Effector memory CD4-positive, alpha-beta T cell (primary cell): ENCODE measurements at places on chromosomes 5 and 9.

DNA sequence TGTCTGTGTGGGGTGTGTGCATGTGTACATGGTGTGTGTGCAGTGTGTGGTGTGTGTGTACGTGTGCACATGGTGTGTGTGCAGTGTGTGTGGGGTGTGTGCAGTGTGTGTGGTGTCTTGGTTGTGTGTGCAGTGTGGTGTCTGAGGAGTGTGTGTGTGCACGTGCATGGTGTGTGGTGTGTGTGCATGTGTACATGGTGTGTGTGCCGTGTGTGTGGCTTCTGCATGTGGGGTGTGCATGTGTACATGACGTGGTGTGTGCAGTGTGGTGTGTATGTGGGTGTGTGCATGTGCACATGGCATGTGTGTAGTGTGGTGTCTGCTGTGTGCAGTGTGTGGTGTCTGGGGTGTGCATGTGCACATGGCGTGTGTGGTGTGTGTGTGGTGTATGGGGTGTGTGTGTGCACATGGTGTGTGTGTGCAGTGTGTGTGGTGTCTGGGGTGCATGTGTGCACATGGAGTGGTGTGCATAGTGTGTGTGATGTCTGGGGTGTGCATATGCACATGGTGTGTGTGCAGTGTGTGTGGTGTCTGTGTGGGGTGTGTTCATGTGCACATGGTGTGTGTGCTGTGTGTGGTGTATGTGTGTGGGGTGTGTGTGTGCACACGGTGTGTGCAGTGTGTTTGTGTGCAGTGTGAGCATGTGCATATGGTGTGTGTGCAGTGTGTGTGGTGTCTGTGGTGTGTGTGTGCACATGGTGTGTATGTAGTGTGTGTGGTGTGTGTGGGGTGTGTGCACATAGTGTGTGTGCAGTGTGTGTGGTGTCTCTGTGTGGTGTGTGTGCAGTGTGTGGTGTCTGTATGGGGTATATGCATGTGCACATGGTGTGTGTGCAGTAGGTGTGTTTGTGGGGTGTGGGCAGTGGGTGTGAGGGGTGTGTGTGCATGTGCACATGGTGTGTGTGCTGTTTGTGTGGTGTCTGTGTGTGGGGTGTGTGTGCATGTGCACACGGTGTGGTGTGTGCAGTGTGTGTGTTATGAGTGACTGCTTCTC, 40.6 kb upstream of the ZNG1F start:
- no peaks in the 10 kb centered on the region for H3K36me3 ChIP-seq
- H3K27me3 ChIP-seq, result no peaks in the 10 kb centered on the region
- DNase-seq, result no peak

DNA sequence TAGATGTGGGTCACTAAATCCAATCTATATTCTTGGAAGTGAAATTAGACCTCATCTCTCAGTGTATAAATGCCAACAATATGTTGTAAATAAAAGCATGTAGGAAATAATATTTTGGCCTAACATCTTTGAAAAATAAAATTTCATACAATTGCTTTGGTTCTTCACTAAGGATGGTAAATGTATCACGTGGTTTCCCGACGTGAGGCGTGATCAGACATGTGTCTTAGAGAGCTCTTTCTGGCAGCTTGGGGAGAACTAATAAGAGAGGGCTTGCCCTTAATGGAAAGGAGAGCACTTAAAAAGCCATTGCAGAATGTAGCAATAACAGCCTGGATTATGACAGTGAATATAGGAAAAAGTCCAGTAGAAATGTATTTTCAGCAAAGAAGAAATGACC, 602.6 kb downstream of the CDH12 start:
- no peak for DNase-seq
- no peaks in the 10 kb centered on the region for H3K4me1 ChIP-seq
- H3K27ac ChIP-seq, result no peak overlapping the region
- H3K36me3 ChIP-seq, result no peaks in the 10 kb centered on the region
- no peak overlapping the region for H3K4me3 ChIP-seq
- no peaks in the 10 kb centered on the region for H3K27me3 ChIP-seq

DNA sequence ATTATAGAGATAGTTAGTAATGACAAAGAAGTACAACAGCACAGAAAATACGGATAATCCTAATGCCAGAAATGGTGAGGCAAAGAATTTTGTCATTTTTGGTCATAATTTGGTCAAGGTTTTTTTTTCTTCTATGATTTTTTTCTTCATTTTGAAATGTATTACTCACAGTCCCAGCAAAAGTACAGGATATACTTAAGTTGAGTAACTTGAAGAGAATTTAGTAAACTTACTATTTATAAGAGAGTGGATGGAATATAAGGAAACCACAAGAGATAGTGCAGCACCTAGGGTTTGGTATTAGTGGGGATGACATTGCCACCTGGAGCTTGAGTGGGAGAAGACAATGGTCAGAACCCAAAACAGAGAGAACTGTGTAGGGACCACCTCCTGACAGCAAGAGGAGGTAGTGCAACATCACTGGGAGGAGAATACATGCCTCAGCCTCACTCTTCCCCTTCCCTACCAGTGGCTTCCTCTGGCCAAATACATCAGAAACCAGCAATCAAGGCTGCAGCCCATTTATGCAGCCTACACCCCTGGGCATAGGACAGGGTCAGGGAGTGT, 434.5 kb upstream of the TRPC7 start:
- no peaks in the 10 kb centered on the region for H3K36me3 ChIP-seq
- H3K27ac ChIP-seq, result no peak overlapping the region
- no peaks in the 10 kb centered on the region for H3K4me1 ChIP-seq
- no peak for DNase-seq

- peaks cover 36% of the 10 kb centered on the region for H3K36me3 ChIP-seq
- no peak overlapping the region for H3K4me3 ChIP-seq
- no peaks in the 10 kb centered on the region for H3K27me3 ChIP-seq
- no peaks in the 10 kb centered on the region for H3K4me1 ChIP-seq
These were observed 29.5 kb downstream of the MTAP start for GRCh38 chr9:21831841-21832509.

DNA sequence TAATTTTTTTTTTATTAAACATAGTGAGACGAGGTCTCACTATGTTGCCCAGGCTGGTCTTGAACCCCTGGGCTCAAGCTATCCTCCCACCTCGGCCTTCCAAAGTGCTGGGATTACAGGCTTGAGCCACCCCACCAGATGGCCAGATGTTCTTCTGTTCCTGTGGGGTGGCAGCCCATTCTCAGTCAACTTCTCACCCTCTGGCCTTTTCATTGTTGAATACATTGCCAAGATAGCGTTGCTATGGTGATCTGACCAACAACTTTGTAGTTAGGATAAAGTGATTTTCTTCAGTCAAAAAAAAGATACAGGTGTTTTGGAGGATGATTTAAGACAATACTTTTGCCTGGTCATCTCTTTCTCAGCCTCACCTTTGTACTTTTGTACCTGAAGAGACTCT, 109.1 kb downstream of the EGFLAM start:
- H3K27me3 ChIP-seq, result no peaks in the 10 kb centered on the region
- no peak for DNase-seq
- no peak overlapping the region for H3K4me3 ChIP-seq
- no peak overlapping the region for H3K27ac ChIP-seq
- no peaks in the 10 kb centered on the region for H3K36me3 ChIP-seq

- no peak for DNase-seq
- H3K27ac ChIP-seq, result no peak overlapping the region
- H3K4me1 ChIP-seq, result no peaks in the 10 kb centered on the region
- no peak overlapping the region for H3K4me3 ChIP-seq
- no peaks in the 10 kb centered on the region for H3K27me3 ChIP-seq
- H3K36me3 ChIP-seq, result no peaks in the 10 kb centered on the region
These were observed 763.6 kb downstream of the TAF11L14 start for GRCh38 chr5:18397891-18398290.

DNA sequence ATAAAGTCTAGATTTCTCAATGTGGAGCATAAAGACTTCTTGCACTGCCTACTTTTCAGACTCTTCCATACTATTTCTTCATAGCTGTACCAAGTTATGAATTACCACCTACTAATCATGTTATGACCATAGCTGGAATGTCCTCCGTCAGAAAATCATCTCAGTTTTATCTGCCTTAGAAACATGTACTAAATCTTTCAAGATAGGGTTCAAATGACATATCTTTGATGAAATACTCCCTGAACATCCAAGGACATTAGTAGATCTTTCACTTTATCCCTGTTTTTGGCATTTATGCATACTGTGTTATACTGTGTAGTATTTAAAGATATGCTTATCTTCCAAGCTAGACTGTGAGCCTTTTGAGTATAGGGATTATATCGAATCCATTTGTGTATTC, 49.6 kb upstream of the MEF2C start:
- no peak overlapping the region for H3K4me3 ChIP-seq
- no peaks in the 10 kb centered on the region for H3K4me1 ChIP-seq
- no peak for DNase-seq
- no peak overlapping the region for H3K27ac ChIP-seq

DNA sequence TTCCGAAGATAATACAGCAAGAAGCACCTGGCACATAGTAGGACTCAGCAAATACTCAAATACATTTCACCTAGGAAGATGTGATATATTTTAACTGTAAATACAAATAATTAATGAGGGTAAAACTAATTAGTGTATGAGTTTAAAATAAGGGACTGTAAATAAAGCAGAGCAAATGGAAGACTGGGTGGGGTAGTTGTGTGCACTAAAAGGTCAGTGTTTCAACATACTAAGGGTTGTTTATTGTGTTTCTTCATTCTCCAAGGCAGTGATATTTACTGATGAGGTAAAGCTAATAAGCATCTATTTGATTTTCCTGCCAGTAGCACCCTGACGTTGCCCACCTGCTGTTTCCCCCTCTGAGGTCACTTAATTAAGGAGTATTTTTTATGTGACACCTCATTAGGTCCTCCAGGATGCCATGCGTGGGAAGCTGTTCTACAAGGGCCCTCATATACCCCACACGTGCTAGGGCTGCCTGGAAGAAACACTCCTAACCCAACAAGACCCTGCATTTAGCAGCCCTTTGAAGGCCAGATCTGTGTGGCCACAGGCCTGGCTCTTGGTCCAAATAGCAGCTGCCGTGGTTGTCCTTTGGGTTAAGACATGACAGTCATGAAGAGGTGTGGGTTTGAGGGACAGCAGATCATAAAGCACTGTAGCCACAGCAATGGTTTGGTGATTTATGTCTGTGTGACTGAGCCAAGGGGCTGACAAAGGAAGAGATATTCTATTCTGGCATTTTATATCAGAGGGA, 97.5 kb upstream of the RPS23 start:
- DNase-seq, result no peak
- no peaks in the 10 kb centered on the region for H3K36me3 ChIP-seq
- no peaks in the 10 kb centered on the region for H3K4me1 ChIP-seq

- H3K27me3 ChIP-seq, result peaks cover 22% of the 10 kb centered on the region
- DNase-seq, result no peak
These were observed 33.4 kb downstream of the FOXD1 start for GRCh38 chr5:73415171-73415570.

- H3K36me3 ChIP-seq, result no peaks in the 10 kb centered on the region
- no peak for DNase-seq
- H3K27ac ChIP-seq, result no peak overlapping the region
These were observed 114.2 kb upstream of the ADAMTS16 start for GRCh38 chr5:5025774-5026408.

DNA sequence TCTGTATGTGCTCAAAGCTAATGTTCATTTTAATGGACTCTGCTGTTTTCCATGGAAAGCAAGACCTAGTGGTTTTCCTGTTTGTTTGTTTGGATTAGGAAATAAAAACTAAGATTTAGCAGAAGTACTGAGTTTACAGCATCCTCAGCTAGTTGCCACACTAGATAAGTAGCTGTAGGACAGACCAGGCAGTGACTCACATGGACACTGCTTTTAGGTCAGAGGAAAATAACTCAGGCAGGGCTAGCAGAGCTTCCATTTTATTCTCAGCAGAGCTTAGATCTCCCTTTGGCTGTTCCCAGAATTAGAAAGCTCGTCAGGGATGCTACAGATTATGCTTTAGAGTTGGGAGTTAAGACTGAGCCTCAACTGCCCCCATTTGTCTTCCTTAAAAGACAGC, 204.4 kb downstream of the SH3GL2 start:
- no peaks in the 10 kb centered on the region for H3K36me3 ChIP-seq
- DNase-seq, result no peak
- no peaks in the 10 kb centered on the region for H3K27me3 ChIP-seq
- H3K4me1 ChIP-seq, result no peaks in the 10 kb centered on the region

- no peak overlapping the region for H3K4me3 ChIP-seq
- no peaks in the 10 kb centered on the region for H3K4me1 ChIP-seq
- H3K27ac ChIP-seq, result no peak overlapping the region
- DNase-seq, result no peak
These were observed 636.2 kb downstream of the BRINP1 start for GRCh38 chr9:118732998-118733397.

DNA sequence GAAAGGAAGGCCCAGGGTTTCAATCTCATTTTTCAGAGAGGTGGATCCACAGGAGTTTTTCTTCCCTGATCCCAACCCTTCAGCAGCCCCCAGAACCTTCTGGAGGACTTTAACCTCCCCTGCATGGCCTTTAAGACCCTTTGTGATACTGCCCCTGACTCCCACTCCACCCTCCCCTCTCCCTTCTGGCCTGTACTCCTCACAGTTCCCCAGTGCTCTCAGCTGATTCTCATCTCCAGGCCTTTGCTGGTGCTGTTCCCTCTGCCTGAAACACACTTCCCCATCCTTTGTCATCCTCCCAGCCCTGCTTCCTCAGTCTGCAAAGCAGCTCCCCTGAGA, 18.5 kb downstream of the NEURL1B start:
- no peaks in the 10 kb centered on the region for H3K4me1 ChIP-seq
- no peaks in the 10 kb centered on the region for H3K27me3 ChIP-seq
- H3K27ac ChIP-seq, result no peak overlapping the region
- DNase-seq, result no peak
- no peak overlapping the region for H3K4me3 ChIP-seq

DNA sequence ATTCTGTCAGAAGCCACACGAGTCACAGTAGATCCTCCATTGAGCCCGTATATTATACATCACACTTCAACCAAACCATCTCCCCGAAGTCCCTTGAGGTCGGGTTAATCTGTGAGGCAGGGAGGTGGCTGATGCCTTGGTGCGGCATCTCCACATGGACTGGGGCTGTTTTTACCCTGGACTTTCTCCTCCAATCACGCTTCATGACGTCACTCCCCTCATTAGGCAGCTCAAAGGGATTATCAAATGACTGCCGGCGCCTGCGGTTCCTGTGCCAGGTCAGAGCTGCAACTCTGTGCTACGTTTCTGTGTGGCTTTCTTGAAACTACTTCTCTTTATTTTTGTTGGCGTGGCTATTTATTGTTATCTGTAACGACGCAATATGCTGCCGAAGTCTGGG, 53.7 kb downstream of the TMOD1 start:
- no peaks in the 10 kb centered on the region for H3K4me1 ChIP-seq
- H3K27ac ChIP-seq, result no peak overlapping the region
- DNase-seq, result no peak

DNA sequence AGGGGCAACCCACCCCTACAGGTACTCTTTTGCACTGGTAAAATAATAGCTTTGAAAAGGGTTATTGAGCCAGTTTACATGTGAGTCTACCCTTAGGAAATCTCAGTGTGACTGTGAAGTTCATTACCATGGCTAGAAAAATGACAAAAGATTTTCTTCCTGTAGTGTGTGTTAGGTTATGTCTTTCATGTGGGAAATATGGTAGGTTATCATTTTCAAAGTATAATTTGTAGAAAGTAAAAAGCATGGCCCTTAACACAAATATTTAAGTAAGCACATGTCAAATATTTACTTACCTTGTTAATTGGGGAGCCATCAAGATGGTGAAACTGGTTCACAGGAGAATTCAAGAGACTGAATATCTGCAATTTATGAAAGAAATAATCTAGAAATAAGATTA, 37.3 kb upstream of the PLPP1 start:
- no peak for DNase-seq
- no peaks in the 10 kb centered on the region for H3K4me1 ChIP-seq
- no peaks in the 10 kb centered on the region for H3K27me3 ChIP-seq
- no peak overlapping the region for H3K27ac ChIP-seq

- DNase-seq, result no peak
- H3K27me3 ChIP-seq, result no peaks in the 10 kb centered on the region
- peaks cover 4% of the 10 kb centered on the region for H3K36me3 ChIP-seq
These were observed 56.2 kb upstream of the ZNF622 start for GRCh38 chr5:16521521-16522483.
